ENCODE measurements at places on chromosomes 11 and 22.

DNA sequence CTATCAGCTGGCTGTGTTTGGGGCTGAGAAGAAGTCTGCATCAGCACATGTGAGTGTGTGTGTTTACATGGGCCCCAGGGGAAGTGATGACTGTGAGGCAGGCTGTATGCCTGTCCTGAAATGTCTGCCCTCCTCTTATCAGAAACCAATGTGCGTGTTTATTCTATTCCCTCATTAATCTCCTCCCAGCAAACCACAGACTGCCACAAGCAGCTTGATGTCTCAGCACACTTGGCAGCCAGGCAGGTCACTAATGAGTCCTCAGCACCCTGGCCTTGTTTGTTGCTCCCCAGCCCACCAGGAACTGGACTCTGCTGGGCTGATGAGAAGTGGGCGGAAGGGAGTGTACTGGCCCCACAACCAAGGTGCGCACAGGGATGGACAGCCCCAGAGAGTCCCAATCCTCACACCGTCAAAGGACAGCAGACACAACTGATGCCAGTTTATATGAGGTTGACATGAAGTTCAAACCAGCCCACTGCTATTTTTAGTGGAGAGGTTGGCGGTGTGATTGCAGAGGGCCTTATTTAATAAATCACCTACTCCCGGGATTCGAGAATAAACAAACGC lies 225.8 kb downstream of the ETS1 start:
- no peak for DNase-seq

GRCh38 chr11:65131417-65131776 lies 2.9 kb downstream of the SYVN1 start:
- DNase-seq = no peak

- no peak for DNase-seq
Observed at GRCh38 chr11:34168642-34169420, 63.4 kb downstream of the NAT10 start.

DNA sequence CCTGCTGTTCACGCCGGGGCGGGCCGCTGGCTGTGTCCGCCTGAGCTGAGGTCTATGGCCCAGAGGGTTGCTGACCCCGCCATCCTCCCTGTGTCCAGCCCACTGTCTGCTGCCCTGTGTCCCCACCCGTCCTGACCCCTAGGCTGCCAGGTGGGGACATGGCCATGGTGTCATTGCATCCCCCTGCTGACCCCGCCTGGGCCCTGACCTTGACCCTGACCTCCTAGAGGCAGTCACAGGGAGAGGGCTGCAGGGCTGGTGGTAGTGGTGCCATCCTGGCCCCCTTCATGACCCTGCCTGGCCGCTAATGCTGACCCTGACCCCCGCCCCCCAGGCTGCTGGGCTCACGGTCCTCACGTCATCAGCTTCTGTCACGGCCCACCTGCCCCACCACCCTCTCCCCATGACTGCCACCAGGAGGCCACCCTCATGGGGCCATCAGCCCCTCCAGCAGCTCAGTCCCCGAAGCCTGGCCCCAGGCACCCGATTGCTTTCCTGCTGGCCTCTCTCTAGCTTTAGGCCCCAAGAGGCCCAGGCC lies 285.9 kb downstream of the BRD1 start:
- DNase-seq = no peak

- DNase-seq = peak; percentile 68
Observed at GRCh38 chr11:63536669-63537292, at the start of gene PLAAT4. Gene PLAAT4, plus strand, starts transcription at chr11:63536808. Its CDS starts 61 bp downstream, at chr11:63536869.

DNA sequence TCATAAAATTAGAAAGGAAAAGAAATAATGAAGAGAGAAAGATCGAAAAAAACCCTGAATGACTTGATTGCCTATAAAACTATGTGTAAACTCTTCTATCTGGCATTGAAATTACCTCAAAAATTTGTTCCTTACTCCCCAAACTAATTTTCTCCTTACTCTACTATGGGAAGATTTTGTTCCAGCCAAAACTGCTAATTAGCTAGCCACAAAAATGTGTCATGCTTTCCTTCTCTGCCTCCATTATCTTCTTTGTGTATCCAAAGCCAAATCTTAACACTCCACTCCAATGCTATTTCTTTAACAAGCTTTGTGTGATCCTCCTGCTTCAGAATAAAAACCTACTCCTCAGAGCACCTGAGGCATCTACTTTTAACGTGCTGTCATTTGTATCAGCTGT lies 831.2 kb downstream of the METTL15 start:
- no peak for DNase-seq

DNA sequence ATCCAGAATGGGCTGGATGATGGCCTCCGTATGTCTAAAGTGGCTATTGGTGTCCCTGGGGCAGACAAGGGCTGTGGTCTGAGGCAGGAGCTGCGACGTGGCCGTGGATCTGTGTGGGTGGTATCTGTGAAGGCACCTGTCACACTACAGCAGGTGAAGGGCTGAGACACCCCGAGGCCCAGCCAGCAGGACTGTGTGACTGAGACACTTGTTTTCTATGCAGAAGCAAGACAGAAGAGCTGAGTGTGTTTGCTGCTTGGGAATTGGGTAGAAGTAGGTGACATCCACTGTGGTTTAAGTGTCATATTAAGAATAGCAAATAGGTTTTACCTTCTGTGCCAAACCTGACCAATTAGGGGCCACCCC lies 35.0 kb downstream of the AMPD3 start:
- no peak for DNase-seq

DNA sequence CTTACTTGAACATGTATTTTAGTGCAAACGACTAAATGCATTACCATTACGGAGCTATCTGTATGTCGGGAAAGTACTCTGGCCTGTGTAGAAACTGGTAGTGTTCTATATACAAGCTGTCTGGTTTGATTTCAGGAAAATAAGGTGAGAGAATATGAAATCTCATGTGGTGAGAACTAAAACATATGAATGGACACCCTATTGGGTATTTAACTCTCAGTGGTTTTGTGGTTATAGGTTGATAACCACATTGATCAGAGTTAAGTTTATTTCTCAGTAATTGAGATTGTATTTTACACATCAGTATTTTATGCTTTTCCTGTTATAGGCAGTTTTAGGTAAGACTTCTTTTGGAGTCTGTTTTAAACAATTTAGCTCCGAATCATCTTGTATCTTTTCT lies 10.4 kb downstream of the ANO5 start:
- no peak for DNase-seq

DNA sequence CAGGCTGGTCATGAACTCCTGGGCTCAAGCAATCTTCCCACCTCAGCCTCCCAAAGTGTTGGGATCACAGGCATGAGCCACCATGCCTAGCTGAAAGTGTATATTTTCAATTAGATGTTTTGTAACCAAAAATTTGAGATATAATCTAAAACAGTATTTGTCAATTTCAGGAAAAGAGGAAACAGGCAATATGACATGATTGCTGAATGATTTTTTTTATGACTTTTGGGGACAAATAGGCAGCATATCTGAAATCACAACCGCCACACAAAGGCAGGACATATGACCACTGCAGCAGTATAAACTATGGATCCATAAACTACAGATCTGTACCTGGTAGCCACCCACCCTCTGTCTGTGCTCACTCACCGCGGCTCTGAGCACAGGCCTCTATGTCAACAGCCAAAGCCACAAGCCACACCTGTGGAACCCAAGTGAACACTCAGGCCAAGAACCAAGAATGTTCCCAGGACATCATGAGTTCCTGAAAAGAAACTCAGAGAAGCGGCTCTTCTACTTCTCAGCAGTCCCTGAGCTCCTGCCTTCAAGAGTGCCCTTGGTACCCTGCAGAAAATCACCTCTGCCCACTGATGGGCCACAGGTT lies 22.5 kb downstream of the PISD start:
- no peak for DNase-seq

- no peak for DNase-seq
Observed at GRCh38 chr11:71545405-71545966, 2.7 kb upstream of the KRTAP5-9 start.

DNA sequence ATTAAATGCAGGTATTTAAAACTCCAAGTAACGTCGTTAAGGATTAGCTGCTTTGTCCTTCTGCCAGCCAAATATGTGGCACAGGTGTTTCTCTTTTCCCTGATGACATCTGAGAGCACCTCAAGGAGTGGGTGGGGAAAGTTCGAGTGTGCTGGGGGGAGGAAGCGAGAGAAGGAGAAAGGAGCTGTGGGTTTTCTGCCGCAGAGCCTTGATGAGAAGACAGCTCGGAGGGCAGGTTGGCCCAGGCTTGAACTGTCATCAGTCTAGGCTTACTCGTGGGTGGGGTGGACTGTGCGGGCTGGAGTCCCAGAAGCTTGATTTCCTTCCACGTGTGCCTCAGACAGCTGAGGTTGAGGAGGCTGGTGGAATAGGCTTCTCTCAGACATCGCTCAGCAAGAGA lies 15.2 kb upstream of the SORL1-AS1 start:
- DNase-seq = no peak

- DNase-seq = no peak
Observed at GRCh38 chr11:108596701-108597100, 3.1 kb upstream of the EXPH5 start.

DNA sequence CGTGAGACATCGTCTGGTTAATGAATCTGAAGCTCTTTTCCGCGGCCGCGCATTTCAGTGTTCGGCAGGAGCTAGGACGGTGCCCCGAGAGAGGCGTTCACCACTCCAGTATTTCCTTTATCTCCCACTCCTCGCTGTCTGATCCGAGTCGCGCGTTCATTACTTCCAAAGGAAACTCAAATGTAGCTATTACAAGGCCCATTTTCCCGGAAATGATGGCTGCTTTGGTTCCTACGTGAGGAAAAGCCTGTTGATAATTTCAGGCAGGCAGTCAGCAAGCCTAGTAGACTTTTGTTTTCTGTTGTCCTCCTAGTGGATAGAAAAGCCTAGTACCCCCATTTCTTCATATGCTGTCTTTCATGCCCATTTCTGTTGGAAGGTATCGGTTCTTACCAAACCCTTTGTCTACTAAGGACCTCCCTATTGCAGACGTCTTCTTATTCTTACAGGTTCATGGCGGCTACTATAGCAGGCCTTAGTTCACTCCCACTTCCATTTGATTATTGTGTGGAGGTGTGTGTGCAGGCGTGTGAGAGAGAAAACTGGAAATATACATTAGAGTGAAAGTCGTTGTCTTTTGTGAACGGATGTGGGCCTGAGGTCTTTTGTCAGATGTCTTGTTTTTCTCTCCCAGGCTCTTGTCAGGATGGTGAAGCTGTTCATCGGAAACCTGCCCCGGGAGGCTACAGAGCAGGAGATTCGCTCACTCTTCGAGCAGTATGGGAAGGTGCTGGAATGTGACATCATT lies 737 bp downstream of the RBM4 start:
- no peak for DNase-seq

- DNase-seq = no peak
Observed at GRCh38 chr22:49023879-49024774, 803.5 kb downstream of the BRD1 start.

- no peak for DNase-seq
Observed at GRCh38 chr11:7672276-7672959, 882 bp downstream of the CYB5R2 start.

GRCh38 chr11:71474141-71474770 lies 21.3 kb downstream of the NADSYN1 start:
- no peak for DNase-seq

DNA sequence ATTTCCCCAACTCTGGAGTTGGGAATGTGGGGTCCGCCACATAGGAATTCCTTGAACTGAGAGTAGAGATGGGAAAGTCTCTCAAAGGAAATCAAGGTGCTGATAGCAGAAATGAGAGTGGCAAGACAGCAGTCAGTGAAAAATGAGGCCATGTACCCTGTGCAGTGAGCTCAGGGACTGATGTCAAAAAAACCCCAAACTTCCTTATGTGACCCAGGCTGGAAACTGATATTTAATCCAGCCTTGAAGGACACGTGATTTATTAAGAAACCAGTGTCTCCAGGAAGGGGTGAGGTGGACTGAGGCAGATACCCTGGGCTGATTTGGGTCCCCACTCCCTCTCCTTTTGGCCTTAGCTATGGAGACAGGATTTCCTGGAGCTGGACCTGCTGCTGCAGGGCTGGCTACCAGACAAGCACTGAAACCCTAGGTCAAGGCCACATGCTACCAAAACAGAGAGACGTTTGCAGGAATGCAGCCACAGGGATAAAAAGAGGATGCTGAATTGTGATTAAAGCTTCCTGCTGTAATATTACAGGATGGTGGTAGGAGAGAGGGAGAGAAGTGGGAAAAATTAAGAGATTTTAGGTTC lies 25.3 kb upstream of the FCHSD2 start:
- no peak for DNase-seq

- DNase-seq = no peak
Observed at GRCh38 chr11:36672815-36673450, 74.9 kb upstream of the RAG2 start.

- no peak for DNase-seq
Observed at GRCh38 chr11:70005107-70005818, 72.9 kb upstream of the ANO1 start.

- DNase-seq = no peak
Observed at GRCh38 chr11:79087961-79088318, 352.9 kb downstream of the TENM4 start.

- no peak for DNase-seq
Observed at GRCh38 chr22:49601614-49602321, 225.9 kb downstream of the BRD1 start.

DNA sequence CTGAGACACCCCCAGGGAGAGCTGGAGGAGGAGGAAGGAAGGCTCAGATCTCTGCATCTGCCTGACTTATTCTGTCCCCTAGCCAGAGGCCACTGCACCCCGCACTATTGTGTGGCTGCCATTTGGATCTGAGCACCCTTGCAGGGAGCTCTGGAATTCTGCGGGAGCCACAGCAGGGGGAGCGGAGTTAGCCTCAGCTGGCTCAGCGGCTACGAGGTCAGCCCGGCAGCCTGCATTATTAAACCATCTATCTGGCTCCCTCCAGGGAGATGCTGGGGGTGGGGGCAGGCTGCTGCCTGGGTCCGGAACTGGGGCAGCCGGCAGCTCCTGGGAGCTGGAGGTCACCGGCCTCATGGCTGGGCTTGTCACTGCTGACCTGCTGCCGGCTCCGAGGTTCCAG lies 6.5 kb upstream of the ELFN2 start:
- DNase-seq = no peak

GRCh38 chr11:83092488-83093384 lies 21.0 kb upstream of the RAB30 start:
- DNase-seq = no peak

- DNase-seq = no peak
Observed at GRCh38 chr11:18588297-18589252, at the start of gene UEVLD. Gene UEVLD, minus strand, starts transcription at chr11:18588734. Its CDS starts 80 bp downstream, at chr11:18588654.

DNA sequence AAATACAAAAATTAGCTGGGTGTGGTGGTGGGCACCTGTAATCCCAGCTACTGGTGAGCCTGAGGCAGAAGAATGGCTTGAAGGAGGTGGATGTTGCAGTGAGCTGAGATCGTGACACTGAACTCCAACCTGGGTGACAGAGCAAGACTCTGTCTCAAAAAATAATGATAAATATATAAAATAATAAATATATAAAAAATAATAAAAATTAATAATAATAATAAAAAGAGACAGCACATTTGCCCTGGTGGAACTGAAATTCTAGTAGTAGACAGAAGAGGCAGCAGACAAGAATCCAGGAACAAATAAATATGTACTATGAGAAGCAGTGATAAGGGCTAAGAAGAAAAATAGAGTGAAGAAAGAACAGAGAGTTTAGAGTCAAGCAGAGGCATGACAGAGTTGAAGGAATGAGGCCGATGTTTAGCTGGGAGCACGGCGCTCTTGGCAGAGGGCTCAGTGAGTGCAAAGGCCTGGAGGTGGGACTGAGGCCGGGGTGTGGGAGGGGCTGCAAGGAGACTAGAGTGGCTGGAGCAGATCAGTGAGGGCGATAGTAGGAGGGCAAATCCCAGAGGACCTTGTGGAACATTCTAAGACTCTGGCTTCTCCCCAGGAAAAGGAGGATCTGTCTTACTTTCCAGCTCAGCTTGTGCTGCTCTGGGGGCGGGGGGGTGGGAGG lies 410.3 kb downstream of the MN1 start:
- DNase-seq = no peak

All from KG1 (cell line).